ENCODE measurements at places on chromosomes 16 and 17.

DNA sequence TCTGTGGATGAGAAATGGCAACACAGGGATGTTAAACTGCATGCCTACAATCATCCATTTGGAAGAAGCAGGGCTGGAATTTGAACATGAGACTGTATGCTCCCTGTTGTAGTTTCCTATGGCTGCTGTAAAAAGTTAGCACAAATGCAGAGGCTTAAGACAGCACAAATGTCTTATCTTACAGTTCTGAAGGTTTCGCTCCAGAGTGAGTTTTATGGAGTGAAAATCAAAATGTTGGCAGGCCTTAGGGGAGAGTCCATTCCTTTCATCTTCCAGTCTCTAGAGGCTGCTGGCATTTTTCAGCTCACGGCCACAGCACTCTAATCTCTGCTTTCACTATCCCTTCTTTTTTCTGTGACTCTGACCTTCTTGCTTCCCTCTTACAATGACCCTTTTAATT, 660.1 kb downstream of the WWOX start:
- H3K27me3 ChIP-seq, result no peaks in the 10 kb centered on the region
- no peaks in the 10 kb centered on the region for H3K4me1 ChIP-seq

- peaks cover 16% of the 10 kb centered on the region for H3K4me1 ChIP-seq
- H3K27me3 ChIP-seq, result no peaks in the 10 kb centered on the region
- H3K4me3 ChIP-seq, result no peak overlapping the region
- peaks cover 34% of the 10 kb centered on the region for H3K36me3 ChIP-seq
- peak; percentile 27 for DNase-seq
These were observed 19.7 kb downstream of the GOSR2 start for GRCh38 chr17:46942441-46943217.

GRCh38 chr17:45123930-45124796, 8.2 kb downstream of the PLCD3 start:
- H3K4me3 ChIP-seq, result no peak overlapping the region
- H3K4me1 ChIP-seq, result peaks cover 10% of the 10 kb centered on the region
- H3K36me3 ChIP-seq, result no peaks in the 10 kb centered on the region
- DNase-seq, result peak; percentile 68
- no peak overlapping the region for H3K27ac ChIP-seq

DNA sequence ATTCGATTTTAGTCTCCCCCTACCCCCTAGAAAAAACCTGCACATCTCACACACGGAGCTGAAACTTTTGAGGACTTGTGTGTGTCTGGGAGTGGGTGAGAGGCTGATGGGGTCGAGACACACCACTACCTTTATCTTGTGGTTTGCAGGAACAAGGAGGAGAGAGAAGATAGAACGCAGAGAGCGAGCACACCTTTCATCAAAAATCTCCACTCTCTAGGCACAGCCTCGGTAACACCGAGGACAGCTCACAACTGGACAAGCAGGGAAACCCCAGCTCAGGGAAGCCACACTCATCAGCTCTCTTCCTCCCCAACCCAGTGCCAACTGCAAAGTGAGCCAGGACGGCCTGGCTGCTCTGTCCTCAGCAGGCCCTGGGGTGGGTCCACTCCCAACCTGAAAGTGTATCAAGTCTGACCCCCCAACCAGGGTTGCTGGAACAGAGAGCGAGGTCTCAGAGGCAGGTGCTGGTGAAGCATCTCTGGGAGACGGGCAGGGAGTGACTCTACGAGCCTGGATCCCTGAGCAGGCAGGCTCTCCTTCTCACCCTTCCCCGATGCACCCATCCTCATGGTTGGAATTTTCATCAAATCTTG, 5.2 kb upstream of the GHDC start:
- H3K4me3 ChIP-seq, result no peak overlapping the region
- H3K36me3 ChIP-seq, result peaks cover 39% of the 10 kb centered on the region
- peaks cover 4% of the 10 kb centered on the region for H3K4me1 ChIP-seq
- no peak overlapping the region for H3K27ac ChIP-seq
- H3K27me3 ChIP-seq, result no peaks in the 10 kb centered on the region

Data from CD4-positive, alpha-beta T cell (primary cell).